ENCODE measurements at places on chromosomes 4 and X.

GRCh38 chrX:101803451-101803850 lies 128.4 kb downstream of the ZMAT1 start:
- DNase-seq, result no peak

DNA sequence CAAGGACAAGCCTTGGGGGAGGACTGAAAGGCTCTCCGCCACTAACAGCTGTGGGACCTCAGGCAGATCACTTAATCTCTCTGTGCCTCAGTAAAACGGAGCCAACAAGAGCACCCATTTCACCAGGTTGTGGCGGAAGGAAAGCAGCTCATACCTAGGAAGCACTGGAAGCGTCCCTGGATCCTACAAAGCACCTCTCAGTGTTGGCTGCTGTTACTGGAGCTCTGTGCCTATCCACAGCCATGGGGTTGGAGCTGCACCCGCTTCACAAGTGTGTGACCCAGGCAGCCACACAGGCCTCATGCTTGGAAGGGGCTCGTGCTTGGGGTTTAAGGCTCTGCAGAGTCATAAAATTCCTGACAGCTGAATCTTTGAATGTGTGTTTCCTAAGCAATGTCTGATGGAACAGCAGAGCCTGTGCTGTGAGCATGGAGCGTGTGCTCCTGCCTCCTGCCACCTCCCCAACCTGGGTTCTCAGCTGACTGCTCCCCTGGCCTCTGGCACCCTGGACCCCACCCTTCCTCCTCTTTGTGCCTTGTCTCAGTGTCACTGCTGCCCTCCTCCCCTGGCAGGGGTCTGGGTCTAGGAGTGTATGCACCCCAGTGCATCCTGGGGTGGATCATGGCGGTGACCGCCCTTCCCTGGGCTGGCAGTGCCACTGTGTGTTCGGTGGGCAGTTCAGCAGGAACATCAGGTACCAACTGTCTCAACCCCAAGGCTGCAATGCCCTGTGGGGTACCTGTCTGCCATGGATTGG lies 14.4 kb upstream of the MAN2B2 start:
- DNase-seq, result no peak

GRCh38 chrX:70826715-70827114 lies 81.8 kb downstream of the TEX11 start:
- no peak for DNase-seq

DNA sequence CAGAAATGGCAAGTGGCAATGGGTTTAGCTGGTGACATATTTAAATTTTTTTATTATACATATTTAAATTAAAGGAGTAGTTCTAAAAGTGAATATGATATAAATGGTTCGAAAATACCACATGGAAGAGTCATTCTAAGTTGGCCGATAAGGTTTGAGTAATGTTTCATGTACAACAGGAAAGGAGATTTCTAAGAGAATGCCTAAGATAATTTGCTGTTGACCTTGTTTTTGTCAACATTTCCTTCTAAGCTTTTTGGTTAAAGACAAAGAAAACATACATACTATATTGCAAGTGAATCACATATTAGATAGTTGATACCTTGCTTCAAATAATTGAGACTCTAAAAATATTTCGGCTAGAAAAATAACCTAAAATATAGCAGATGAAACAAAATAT lies 526.6 kb upstream of the SLIT2 start:
- no peak for DNase-seq

GRCh38 chr4:120769227-120769626 lies 153.3 kb downstream of the PRDM5 start:
- DNase-seq, result no peak

- no peak for DNase-seq
Measured at GRCh38 chrX:39670281-39670680, 427.5 kb downstream of the BCOR start.

GRCh38 chrX:149571770-149572169 lies 15.5 kb downstream of the MAGEA9B start:
- DNase-seq, result no peak

DNA sequence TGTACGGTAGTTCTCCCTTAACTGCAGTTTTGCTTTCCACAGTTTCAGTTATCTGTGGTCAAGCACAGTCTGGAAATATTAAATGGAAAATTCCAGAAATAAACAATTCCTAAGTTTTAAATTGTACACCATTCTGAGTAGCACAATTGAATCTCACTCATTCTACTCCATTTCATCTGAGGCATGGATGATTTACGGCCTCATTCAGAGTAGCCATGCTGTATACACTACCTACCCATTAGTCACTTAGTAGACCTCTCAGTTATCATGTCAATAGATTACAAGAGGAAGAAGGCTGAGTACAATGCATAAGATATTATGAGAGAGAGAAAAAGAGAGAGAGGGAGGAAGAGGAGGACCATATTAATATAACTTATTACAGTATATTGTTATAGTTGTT lies 77.5 kb downstream of the ENOX2 start:
- DNase-seq, result no peak

DNA sequence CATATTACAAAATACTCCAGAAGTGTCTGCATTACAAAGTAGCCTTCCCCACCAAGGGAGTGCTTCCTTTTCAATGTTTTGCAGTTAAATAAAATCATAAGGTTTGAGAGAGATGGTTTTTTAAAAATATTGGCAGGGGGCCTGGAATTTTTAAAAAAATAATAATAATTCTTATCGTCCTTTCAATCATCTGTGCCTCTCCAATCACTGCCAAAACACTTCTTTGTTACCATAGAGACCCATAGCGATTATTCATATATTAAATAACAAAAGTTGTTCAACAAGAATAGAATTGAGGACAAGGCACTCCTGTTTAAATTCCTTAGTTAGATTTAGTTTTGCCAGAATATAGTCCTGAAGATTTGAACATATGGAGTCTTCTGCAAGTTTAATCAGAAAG lies 203.1 kb downstream of the FAT4 start:
- DNase-seq, result no peak

DNA sequence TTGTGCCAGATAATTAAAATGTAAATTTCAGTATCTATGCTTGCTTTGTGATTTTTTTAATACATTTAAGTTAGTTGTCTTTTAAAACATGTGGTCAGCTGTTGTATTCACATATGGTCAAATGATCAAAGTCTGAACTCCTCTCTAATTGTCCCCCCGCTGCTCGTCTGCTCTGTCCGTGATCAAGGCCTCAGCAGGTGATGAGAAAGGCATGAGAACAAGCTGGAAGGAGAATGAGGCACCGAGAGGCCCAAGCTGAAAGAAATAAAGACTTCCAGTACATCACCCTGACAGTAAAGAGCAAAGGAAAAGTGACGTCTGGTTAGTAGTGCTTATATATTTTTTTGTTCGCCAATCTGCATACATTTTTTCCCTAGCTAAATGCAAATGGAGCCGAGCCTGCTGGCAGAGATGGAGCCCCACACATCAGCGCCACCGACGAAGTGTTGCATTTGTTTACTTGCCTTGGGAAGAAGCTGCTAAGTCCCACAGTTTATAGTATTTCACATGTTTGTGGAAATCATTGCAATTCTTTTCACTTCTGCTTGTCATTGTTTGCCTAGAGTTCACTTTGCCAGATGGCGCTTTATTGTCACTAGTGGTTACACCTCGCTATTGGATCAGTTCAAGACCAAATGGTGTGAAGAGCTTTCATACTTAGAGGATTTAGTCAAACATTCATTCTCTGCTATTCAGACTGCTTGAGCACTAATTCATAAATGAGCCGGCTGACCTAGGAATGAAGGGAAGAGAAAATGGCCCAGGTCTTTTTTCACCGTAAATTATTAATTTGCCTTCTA lies 181.5 kb downstream of the ZIC3 start:
- DNase-seq, result no peak

GRCh38 chr4:1300466-1301455 lies 11.1 kb downstream of the MAEA start:
- DNase-seq, result no peak

DNA sequence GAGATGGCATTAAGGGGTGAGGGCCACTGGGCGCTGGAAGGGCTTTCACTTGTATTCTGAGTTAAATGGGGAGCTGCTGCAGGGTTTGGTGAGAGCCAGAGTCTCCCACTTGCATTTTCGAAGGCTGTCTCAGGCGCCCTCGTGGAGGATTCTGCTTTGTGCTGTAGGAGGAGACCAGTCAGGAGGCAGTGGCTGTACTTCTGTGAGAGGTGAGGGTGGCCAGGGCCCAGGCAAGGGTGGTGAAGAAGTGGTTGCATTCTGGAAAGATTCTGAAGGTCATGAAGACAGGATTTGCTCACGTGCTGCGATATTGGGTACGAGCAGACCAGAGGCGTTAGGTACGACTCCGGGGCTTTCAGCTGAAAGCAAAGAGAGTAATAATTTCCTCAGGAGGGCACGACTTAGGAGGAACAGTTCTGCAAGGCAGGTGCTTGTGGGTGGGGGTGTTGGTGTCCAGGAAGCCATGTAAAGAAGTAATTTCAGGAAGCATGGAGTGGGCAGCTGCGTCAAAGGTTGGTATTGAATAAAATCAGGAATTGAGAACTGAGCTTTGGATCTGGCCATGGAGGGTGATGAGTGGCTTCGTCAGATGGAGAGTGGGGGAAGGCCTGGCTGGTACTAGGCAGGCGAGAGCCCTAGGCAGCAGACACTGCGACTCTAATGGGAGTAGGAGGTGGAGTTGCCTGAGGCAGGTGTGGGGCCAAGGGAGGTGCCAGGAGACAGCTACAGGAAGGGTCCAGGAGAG lies 18.2 kb downstream of the PIGG start:
- DNase-seq, result no peak

- DNase-seq, result no peak
Measured at GRCh38 chr4:55744369-55744768, 75.2 kb upstream of the EXOC1L start.

DNA sequence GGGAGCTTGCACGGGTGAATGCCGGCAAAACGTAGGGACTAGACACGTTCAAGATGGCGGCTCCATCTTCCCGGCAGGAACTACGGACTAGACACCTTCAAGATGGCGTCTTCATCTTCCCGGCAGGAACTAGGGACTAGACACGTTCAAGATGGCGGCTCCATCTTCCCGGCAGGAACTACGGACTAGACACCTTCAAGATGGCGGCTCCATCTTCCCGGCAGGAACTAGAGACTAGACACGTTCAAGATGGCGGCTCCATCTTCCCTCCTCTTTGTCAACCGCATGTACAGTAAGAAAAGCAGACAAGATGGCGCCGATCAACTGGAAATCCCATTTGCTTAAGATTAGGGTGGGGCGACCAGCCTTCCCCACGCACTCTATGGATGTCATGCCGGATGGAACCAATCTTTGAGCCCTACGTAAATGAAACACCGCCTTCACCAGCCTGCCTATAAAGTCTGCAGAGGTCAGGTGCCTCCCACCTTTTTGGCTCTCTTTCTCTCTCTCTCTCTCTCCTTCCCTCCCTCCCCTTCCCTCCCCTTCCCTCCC lies 222.4 kb downstream of the CRLF2 start:
- DNase-seq, result no peak

- no peak for DNase-seq
Measured at GRCh38 chr4:147674496-147674895, 9.5 kb downstream of the PRMT9 start.

DNA sequence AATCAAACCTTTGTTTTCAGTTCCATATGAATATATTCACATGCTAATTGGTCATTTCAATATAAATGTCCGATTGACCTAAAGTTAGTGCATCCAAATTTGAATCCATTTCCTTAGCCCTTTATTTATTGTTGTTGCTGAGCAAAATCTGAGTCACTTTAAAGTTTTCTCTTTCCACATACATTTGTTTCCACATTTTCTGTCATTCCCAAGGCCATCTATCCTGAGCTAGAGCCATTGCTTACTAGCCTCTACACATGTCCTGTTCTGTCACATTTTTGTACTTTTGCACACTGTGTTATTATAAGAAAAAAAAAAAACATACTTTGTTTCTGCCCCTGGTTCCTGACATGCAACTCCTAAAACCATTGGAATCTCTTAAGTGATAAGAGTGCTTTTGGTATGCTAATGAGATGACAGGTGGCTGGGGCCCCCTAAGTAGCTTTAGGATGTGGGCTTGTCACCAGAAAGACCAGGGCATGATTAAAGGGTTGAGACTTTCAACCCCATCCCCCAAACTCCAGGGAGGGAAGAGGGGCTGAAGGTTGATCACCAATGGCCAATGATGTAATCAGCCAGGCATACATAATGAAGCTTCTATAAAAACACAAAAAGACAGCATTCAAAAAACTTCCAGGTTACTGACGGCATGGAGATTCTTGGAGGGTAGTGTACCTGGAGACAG lies 353.3 kb upstream of the MAGEB16 start:
- DNase-seq, result no peak

DNA sequence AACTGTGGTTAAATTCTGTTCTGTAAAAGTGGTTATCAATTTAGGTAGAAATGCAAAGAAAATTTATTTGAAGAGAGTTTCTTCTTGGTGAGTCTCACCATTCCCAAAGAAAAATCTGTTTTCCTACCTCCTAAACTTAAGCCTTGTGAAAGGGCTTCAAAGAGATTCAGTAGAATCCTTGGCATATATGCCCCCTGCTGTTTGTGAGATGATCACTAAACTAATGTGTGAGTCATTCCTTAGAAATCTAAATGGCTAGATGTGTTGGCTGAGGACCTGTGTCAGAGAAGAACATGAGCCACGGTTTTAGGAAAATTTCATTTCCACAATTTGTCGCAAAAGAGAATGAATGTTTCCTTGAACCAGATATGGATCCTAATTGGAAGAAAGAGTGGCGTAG lies 260.9 kb downstream of the SLC7A11 start:
- DNase-seq, result no peak

GRCh38 chrX:131861088-131861787 lies 161.9 kb upstream of the STK26 start:
- DNase-seq, result no peak

GRCh38 chr4:48542888-48543287 lies 52.8 kb downstream of the ZAR1 start:
- no peak for DNase-seq

- no peak for DNase-seq
Measured at GRCh38 chrX:12999422-12999821, 24.5 kb downstream of the TMSB4X start.

GRCh38 chr4:24394041-24394440 lies 190.3 kb downstream of the DHX15 start:
- DNase-seq, result no peak

- DNase-seq, result no peak
Measured at GRCh38 chrX:101676571-101676970, 16.9 kb upstream of the ARMCX2 start.

DNA sequence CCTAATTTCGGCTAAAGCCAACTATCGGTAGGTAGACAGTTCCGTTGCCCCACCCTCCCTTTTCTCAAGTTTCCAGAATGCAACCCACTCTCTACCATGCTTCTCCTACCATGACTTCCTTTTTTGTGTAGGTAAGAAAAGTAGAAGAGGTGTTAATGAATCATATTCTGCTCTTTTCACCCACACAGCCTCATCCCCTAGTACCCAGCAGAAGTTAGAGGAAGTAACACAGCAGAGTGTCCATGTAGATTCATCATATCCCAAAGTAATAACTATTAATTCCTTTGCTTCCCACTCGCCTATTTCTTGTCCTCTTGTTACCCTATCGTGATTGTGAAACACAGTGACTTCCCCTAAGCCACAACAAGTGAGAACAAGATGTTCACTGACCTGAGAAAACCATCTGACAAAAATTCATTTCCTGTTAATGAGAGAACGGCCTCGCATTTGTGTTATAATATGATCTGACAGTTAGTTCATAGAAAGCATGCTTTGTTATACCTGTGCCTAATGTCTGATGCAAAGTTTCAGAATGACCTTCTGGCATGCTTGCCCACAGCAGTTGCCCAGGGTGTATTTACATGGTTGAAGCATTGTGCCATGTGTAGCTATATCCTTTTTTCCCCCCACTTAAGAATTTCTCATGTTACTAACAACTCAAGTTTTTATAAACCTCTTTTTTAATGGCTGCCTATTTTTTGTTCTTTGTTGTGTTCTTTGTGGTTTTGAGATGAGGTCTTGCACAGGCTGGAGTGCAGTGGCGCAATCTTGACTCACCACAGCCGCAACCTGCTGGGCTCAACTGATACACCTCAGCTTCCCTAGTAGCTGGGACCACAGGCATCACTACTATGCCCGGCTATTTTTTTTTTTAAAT lies 185.6 kb downstream of the RAP1GDS1 start:
- DNase-seq, result no peak
